ENCODE measurements at places on chromosomes 3 and 15.

GRCh38 chr15:87207251-87207650 lies 1049.3 kb downstream of the NTRK3 start:
- DNase-seq: no peak

GRCh38 chr3:171284308-171285075 lies 175.7 kb downstream of the TNIK start:
- DNase-seq: no peak

GRCh38 chr3:187770224-187770623 lies 25.0 kb upstream of the BCL6 start:
- no peak for DNase-seq

GRCh38 chr3:152879130-152879789 lies 44.3 kb downstream of the P2RY1 start:
- no peak for DNase-seq

- DNase-seq: no peak
Observed at GRCh38 chr3:109930582-109930981, 593.2 kb upstream of the DPPA4 start.

DNA sequence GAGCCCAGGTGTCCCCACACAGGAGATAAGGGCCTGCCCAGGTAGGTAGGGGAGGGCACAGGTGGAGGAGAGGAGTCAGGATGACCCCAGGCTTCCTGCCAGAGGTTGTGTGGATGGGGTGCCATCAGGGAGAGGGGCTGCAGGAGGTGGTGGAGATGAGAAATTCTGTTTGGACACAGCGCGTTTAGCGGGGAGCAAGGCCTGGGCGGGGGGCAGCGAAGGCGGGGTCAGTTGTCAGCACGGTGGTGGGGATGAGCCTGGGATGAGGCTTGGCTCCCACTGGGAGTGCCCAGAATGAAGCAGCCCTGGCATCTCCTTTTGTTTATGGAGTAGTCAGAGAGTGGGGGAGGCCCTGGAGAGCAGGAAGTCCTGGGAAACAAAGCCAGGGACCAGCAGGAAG lies 14.6 kb downstream of the RNF123 start:
- DNase-seq: no peak

DNA sequence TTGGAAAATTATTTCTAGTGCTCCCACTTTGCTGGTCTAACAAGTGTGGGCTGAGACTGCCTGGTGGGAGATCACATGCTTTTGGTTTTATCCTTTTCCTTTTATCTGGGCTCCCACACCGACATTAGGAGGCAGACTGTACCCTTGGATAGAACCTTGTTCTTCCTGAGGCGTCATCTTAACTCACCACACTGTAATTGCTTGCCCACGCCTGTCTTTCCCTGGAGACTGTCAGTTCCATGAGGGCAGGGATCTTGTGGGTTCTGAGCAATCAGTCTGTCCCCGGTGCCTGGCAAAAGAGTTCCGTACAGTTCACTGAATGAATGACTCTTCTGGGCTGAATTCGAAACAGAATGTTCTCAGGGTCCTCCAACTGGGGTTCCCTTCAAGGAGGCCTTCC lies 124.6 kb upstream of the ABHD17C start:
- no peak for DNase-seq

Data from germinal center (tissue), 1 donor.